ENCODE measurements at places on chromosomes 7 and 10. TPM values are rescaled to one million over a fixed set of nuclear protein-coding genes. Genes with fewer than 3 reads are reported as not detected.

DNA sequence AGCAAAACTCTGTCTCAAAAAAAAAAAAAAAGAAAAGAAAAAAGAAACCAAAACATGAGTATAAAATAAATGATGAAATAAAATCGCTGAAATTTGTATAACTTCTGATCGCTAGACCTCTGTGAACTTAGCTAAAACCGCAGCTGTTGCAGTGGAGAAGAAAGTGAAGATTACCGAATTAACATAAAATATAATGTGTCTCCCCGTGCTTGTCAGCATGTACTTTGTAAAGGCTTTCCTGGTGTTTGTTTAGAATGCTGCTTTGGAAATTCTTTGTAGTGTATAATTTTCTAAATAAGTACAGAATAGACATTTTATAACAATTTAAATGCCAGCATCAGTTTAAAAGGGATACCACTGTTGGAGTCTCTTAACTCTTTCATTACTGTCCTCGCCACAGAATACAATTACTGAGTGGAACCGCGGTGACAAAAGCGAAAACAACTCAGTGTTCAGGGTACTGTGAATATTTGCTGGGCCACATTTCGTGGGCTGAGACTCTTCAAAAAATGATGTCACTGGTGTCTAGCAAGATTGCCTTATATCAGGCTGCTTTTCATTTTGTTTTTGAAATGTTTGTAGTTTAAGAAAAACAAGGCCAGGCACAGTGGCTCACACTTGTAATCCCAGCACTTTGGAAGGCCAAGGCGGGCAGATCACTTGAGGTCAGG is 167.7 kb downstream of the NSUN6 start:
- no peak overlapping the region for H3K27ac ChIP-seq
- no peaks in the 10 kb centered on the region for H3K36me3 ChIP-seq
- no peaks in the 10 kb centered on the region for H3K27me3 ChIP-seq
- H3K4me3 ChIP-seq, result no peak overlapping the region
- H3K4me1 ChIP-seq, result no peaks in the 10 kb centered on the region

- H3K27ac ChIP-seq, result no peak overlapping the region
- H3K4me1 ChIP-seq, result no peaks in the 10 kb centered on the region
- H3K27me3 ChIP-seq, result no peaks in the 10 kb centered on the region
- H3K36me3 ChIP-seq, result peaks cover 20% of the 10 kb centered on the region
Observed at GRCh38 chr7:4079366-4079765, 602.7 kb upstream of the FOXK1 start.

GRCh38 chr7:39894904-39895303 is 55.2 kb upstream of the CDK13 start:
- H3K27ac ChIP-seq, result no peak overlapping the region
- no peaks in the 10 kb centered on the region for H3K27me3 ChIP-seq
- no peaks in the 10 kb centered on the region for H3K4me1 ChIP-seq
- no peaks in the 10 kb centered on the region for H3K36me3 ChIP-seq
- no peak for DNase-seq

GRCh38 chr10:132357286-132358058 is 25.5 kb downstream of the LRRC27 start:
- H3K36me3 ChIP-seq, result no peaks in the 10 kb centered on the region
- H3K27me3 ChIP-seq, result no peaks in the 10 kb centered on the region
- H3K27ac ChIP-seq, result no peak overlapping the region
- DNase-seq, result no peak

GRCh38 chr10:11450427-11450826 is 161.0 kb downstream of the USP6NL start:
- no peaks in the 10 kb centered on the region for H3K27me3 ChIP-seq
- no peaks in the 10 kb centered on the region for H3K36me3 ChIP-seq
- DNase-seq, result no peak
- no peak overlapping the region for H3K27ac ChIP-seq

Gene FGFBP3
- total RNA-seq, result 6.6 TPM

Gene STEAP1B
- total RNA-seq, result not detected

Gene BMPR1A
- total RNA-seq, result 12.9 TPM

Gene MPP7
- 43.9 TPM for total RNA-seq
